ENCODE measurements at places on chromosomes 13 and 19.

DNA sequence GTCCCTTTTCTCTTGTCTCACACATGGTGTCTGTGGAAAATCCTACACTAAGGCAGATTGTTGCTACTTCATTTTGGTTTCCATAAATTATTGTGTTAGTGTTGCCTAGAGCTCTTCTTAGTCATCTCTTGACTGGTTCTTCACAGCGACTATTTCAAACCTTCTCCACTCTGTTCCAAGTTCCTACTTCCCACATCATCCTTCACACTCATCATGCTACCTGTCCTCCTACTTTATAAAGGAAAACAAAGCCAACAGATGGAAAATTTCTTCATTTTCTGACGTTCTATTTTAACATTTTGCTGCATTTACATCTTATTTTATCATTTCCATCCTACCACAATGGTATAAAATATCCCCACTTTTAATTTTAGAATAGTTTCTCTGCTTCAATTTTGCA lies 614.1 kb downstream of the LMO7 start:
- DNase-seq: no peak
- no peak overlapping the region for H3K27ac ChIP-seq
- H3K36me3 ChIP-seq: no peaks in the 10 kb centered on the region
- H3K4me1 ChIP-seq: no peaks in the 10 kb centered on the region
- no peaks in the 10 kb centered on the region for H3K27me3 ChIP-seq
- no peak overlapping the region for H3K4me3 ChIP-seq

GRCh38 chr13:52707375-52707774 lies 32.2 kb downstream of the CNMD start:
- H3K4me1 ChIP-seq: peaks cover 5% of the 10 kb centered on the region
- H3K27me3 ChIP-seq: no peaks in the 10 kb centered on the region
- no peak overlapping the region for H3K4me3 ChIP-seq
- no peak overlapping the region for H3K27ac ChIP-seq
- no peak for DNase-seq
- no peaks in the 10 kb centered on the region for H3K36me3 ChIP-seq

- no peaks in the 10 kb centered on the region for H3K36me3 ChIP-seq
- no peaks in the 10 kb centered on the region for H3K27me3 ChIP-seq
- H3K4me3 ChIP-seq: no peak overlapping the region
- DNase-seq: no peak
These were observed 298.7 kb downstream of the HS6ST3 start for GRCh38 chr13:96388598-96388997.

DNA sequence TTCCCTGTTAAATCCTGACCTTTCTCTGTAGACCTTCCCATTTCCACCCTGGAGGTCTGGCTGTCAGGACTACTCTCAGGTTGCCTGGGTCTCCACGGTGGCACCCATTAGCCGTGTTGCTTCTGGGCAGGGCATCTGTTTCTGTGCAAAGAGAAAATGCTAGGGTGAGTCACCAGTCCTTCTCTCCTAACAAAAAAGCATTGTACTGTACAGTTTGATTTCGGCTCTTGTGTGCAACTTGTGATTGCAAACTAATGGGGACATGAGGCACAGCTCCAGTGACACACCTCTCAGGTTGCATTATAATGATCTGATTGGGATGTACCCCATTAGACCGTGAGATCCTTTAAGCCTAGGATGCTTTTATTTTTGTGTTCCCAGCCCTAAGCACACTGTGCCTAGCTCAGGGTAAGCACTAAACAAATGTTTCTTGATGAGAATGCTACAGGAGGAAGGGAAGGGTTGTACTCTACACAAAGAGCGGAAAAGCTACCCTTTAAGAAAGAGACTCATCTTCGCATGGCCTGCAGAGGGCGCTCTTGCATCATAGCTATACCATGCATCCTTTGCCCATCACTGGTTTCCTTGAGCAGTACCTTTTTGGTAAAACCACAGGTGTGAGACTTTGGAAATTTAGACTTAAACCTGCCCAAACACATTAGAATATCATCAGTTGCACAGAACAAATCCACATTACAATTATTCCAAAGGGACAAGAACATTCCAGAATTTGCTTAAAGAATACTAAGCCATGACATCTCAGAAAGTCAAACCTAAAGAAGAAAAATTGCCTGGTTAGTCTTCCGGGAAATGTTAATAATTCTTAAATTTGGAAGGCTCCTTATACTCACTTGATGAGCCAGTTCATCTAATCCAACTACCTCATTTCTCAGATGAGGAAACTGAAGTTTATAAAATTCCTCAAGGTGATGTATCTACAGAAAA lies 20.3 kb upstream of the TRIM13 start:
- H3K4me1 ChIP-seq: peaks cover 11% of the 10 kb centered on the region
- no peak overlapping the region for H3K4me3 ChIP-seq
- peak; percentile 85 for DNase-seq
- no peaks in the 10 kb centered on the region for H3K36me3 ChIP-seq

GRCh38 chr13:73365252-73365651 lies 306.4 kb downstream of the KLF5 start:
- H3K4me3 ChIP-seq: peak overlapping the region; percentile 15
- H3K36me3 ChIP-seq: no peaks in the 10 kb centered on the region
- peaks cover 21% of the 10 kb centered on the region for H3K4me1 ChIP-seq
- H3K27me3 ChIP-seq: no peaks in the 10 kb centered on the region
- H3K27ac ChIP-seq: no peak overlapping the region

DNA sequence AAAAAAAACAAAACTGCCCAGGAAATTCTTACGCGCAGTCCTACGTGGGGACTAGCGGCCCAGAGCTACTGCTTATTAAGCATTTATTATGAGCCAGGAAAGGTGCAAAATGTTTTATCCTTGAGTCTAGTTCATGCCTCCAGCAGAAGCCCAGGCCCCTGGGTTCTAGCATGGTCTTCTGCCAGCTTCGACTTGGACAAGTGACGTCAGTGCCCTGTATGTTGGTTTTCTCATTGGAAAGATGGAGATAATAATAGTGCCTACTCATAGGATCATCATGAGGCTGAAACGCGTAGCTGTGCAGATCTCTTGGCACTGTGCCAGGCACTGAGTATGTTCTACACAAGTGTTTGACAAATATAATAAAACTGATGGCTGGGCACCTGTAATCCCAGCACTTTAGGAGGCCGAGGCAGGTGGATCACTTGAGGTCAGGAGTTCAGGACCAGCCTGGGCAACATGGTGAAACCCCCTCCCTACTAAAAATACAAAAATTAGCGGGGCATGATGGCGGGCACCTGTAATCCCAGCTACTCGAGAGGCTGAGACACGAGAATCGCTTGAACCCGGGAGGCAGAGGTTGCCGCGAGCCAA lies 12.4 kb upstream of the SULT2B1 start:
- no peak overlapping the region for H3K27ac ChIP-seq
- H3K4me3 ChIP-seq: no peak overlapping the region
- peaks cover 6% of the 10 kb centered on the region for H3K4me1 ChIP-seq
- H3K36me3 ChIP-seq: no peaks in the 10 kb centered on the region
- peak; percentile 58 for DNase-seq

DNA sequence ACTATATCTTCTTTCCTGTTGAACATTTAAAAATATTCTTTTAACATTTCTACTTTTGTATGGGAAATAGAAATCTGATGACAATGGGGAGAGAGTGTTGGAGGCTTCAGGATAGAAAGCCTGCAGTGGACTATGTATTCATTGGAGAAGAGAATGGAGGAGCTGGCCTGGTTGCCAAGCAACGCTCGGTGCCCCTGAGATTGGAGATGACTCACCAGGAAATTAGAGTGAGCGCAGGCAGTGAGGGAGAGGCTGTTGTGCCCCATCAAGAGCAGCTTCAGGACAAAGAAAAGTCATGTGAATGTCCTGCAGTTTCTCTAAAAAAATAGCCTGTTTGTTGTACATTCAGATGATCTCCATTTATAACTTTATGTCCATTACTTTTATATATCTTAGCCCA lies 48.7 kb upstream of the ZNF835 start:
- H3K27me3 ChIP-seq: no peaks in the 10 kb centered on the region
- no peak overlapping the region for H3K4me3 ChIP-seq
- H3K27ac ChIP-seq: no peak overlapping the region
- no peaks in the 10 kb centered on the region for H3K4me1 ChIP-seq
- no peaks in the 10 kb centered on the region for H3K36me3 ChIP-seq

GRCh38 chr13:42865768-42866102 lies 84.4 kb downstream of the FAM216B start:
- H3K4me3 ChIP-seq: no peak overlapping the region
- H3K36me3 ChIP-seq: no peaks in the 10 kb centered on the region
- DNase-seq: no peak
- H3K27me3 ChIP-seq: peaks cover 11% of the 10 kb centered on the region
- peaks cover 5% of the 10 kb centered on the region for H3K4me1 ChIP-seq

- H3K36me3 ChIP-seq: no peaks in the 10 kb centered on the region
- H3K4me3 ChIP-seq: no peak overlapping the region
- H3K27me3 ChIP-seq: peaks cover 17% of the 10 kb centered on the region
- H3K4me1 ChIP-seq: peaks cover 9% of the 10 kb centered on the region
These were observed 27.7 kb downstream of the MEIS3 start for GRCh38 chr19:47391510-47392223.

GRCh38 chr19:57642396-57643046 lies 9.6 kb downstream of the ZNF211 start:
- no peak overlapping the region for H3K27ac ChIP-seq
- H3K4me3 ChIP-seq: no peak overlapping the region
- no peaks in the 10 kb centered on the region for H3K4me1 ChIP-seq
- DNase-seq: no peak
- H3K36me3 ChIP-seq: peaks cover 46% of the 10 kb centered on the region

DNA sequence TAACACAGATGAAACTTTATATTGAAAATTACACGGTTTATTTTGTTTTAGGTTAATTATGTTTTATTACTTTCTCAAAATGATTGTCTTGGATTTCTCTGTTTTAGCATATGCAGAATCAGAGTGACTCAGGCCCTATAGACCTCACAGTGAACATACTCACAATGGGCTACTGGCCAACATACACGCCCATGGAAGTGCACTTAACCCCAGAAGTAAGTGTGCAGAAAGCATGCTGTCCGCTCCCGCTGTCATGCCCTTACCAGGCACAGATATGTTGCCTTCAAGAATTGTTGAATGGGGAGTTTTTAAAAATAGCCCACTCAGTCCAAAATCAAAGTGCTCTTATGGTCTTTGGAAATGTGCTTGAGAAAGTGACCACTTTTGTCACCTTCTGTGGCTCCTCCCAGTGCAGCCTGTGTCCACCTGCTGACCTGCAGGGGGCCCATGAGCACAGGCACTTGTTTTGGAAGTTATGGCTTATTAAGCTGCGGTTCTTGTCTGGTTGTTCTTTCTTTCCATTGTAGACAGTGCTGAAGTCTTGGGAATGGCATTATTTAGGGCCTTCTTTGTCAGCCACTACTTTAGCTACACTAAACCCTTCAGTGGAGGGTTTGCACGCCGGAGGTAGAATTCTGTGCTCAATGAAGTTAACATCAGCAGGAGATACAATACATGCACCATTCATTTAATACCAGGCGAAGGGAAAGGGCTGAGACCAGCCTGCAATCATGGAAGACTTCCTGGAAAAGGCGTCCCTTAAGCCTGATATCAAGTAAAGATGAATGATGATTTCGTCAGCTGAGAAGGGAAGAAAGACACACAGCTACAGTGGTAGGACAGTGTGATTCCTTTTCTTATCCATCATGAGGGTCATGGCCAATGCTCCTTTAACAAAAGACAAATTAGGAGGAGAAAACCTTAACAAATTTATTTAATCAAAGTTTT lies 36.7 kb downstream of the CUL4A start:
- H3K27ac ChIP-seq: no peak overlapping the region
- no peaks in the 10 kb centered on the region for H3K4me1 ChIP-seq
- no peaks in the 10 kb centered on the region for H3K27me3 ChIP-seq
- peak; percentile 5 for DNase-seq

DNA sequence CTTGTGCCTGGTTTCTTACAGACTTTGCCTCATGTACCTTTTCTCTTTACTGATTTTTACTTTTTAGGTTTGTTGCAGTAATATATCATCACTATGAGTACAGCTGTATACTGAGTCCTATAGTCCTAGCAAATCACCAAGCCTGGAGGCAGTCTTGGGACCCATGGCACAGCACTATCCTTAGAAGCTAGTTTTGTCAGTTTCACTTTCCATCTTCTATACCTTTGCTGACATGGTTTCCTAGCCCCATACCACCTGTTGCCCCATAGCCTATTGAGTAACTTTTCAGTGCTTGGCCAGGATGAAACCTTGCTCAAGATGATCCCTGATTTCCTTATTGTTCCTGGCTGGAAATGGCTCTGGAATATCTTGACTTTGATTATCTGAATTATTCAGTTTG lies 826.4 kb downstream of the GPC5 start:
- no peak overlapping the region for H3K4me3 ChIP-seq
- DNase-seq: peak; percentile 43
- no peaks in the 10 kb centered on the region for H3K36me3 ChIP-seq
- H3K27me3 ChIP-seq: peaks cover 19% of the 10 kb centered on the region
- no peak overlapping the region for H3K27ac ChIP-seq

DNA sequence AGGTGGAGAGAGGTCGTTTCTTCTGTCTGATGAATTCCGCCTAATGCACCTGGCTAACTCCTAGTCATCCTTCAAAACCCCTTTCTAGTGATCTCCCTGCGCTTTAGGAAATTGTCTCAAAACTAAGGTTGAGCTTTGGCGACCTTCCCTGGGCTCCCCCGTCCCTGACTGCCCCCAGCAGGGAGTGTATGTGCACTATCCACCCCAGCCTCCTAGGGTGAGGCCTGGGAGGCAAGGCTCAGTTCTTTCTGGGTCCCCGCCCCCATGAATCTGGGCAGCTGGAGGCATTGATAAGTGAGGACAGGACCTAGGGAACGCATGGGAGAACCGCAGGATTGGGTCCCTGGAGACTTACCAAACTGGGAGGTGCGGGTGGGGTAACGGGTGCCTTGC lies 378 bp downstream of the TLE6 start:
- H3K27me3 ChIP-seq: no peaks in the 10 kb centered on the region
- peak; percentile 23 for DNase-seq
- H3K36me3 ChIP-seq: no peaks in the 10 kb centered on the region

DNA sequence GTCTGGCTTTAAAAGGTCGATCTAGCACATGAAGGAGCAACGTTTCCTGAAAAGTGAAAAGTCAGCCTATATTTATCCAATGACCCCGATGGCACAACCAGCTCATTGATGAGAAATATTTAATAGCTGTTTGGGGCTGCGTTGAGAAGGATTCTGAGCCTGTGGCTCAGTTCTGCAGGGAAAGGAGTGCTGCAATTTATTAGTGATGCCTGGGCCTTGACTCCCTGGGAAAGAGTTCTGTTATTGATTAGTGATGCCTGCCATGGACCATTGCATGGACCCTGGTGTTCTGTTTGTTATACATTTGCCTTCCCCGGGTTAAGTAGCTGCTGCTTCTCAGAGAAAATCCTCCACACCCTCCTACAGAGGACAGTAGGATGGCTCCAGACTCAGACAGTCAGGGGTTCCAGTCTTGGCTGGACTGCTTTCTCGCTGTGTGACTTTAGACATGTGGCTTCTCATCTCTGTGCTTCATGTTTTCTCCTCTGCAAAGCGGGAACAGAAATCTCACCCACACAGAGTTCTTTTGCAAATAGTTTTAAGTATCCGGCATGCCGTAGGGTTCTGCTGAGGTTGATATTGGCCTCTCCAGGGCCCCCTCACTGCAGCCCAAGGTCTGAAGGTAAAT lies 17.7 kb upstream of the PTPRS start:
- peaks cover 6% of the 10 kb centered on the region for H3K36me3 ChIP-seq
- H3K27ac ChIP-seq: no peak overlapping the region
- peak; percentile 30 for DNase-seq
- H3K4me1 ChIP-seq: no peaks in the 10 kb centered on the region
- H3K27me3 ChIP-seq: peaks cover 77% of the 10 kb centered on the region
- H3K4me3 ChIP-seq: no peak overlapping the region

Data from MCF 10A (cell line).